NCI-H524 (cell line): ENCODE measurements at places on chromosomes 11 and 22.
A peak's percentile ranks its signal among the peaks of the same experiment; 100 is the strongest.

GRCh38 chr11:77102246-77103210 lies at the start of gene OMP:
OMP (plus strand) TSS chr11:77102840; CDS start chr11:77102840, 0 bp downstream.
- no peak for DNase-seq

DNA sequence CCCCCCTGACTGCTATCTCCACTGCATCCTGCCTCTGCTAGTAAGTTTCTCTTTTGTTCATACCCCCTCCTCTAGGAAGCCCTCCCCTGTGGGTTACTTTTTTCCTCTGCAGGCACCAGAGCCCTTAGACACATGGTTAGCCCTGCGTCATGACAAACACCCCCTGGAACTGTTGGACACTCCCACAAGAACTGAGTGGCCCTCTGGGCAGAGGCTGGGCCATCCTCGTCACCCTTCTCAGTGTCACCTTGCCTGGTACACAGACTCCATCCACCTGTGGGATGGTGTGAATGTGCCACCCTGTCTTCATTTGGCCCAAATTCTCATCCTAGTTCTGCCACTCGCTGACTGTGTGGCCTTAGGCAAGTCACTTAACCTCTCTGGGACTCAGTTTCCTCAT lies 4.1 kb upstream of the RAB3IL1 start:
- DNase-seq, result no peak

DNA sequence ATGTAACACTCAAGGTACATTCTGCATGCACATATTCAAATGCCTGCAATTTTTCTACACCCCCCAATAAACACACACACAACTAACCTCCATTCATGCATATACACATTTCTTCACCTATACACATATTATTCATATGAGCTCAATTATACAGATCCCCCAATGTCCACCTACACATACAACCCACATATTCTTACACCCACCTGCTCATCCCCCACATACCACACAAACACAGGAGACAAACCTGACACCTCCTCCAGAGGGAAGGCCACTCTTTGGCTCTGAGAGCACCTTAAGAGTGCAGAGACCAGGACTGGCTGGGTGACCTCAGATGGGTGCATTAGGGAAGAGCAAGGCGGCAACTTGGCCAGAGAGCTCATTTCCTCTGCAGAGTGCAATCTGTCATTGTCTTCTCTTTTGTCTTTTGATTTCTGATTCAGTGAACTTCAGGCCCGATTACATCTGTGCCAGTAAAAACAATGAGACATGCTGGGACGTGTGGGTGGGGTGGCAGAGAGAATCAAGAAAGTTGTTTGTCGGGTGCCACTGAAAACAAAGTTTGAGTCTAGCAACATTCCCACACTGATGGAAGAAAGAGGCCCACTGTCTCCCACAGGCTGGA lies 208.4 kb downstream of the NXPE2 start:
- DNase-seq, result no peak

GRCh38 chr11:31921081-31921480 lies 110.0 kb upstream of the PAX6 start:
- DNase-seq, result no peak

- no peak for DNase-seq
These were observed 63.8 kb downstream of the ZNRF3 start for GRCh38 chr22:28947125-28947524.

DNA sequence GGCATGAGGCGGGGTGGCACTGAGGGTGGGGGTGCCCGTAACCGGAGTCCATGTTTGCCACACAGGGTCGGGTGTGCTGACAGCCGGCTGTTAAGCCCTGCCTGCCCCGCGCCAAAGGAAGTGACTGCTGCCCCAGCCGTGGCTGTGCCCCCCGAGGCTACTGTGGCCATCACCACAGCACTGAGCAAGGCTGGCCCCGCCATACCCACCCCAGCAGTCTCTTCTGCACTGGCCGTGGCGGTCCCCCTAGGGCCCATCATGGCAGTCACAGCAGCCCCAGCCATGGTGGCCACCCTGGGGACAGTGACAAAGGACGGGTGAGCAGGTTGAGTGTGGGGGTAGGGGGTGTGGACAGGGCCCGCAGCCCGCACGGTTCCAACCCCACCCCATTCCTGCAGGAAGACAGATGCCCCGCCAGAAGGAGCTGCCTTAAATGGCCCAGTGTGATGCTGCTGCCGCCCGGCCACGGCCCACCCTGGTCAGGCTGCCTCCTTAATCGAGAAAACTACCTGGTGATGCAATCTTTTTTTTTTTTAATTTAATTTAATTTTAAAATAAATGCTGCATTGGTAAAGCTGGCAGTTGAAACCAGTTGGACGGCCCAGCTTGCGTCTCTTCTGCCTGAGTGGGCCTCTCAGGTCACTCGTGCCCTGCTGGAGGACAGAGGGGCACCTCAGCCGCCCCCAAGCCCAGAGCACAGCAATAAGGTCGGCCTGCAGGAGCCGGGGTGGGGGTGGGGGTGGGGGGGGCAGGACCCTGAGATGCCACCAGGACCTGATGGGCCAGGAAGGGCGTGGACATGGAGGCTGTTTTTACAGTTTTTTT lies 30.8 kb downstream of the SBF1 start:
- no peak for DNase-seq

- no peak for DNase-seq
These were observed 4.8 kb upstream of the FXYD2 start for GRCh38 chr11:117829369-117829725.

- no peak for DNase-seq
These were observed 11.0 kb downstream of the OR51E1 start for GRCh38 chr11:4654635-4655369.

GRCh38 chr11:64593156-64594105 lies 2.4 kb downstream of the SLC22A12 start:
- DNase-seq, result no peak

DNA sequence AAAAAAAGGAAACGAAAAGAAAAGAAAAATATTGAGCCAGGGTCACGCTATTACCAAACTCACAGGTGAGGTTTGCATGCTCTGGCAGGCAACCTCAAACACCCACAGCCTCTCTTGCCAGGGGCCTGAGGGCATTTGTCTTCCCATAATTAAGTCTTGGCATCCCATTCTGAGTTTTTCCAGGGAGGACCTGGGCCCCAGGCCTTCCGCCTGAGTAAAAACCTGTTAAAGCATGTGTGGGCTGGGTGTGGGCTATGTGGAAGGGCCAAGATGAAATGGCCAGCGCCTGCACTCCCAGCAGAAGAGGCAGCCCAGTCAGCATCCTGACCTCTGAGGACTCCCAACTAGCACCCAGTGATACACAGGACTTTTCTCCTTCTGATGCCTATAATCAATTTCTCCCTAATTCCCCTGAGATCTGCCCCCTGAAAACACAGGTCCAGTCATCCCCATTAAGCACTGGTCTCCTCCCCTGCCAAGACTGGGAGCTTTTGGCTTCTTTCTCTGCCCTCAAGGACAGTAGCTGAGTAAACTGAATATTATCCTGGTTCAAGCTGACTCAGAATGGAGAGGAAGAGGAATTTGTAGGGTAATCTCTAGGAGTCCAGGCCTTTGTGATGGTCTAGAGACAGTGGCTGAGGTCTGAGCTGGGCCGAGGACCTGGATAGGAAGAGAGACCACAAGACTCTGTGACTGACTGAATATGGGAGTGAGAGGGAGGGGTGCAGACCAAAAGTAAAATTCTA lies 35.6 kb upstream of the ACER3 start:
- DNase-seq, result no peak

- no peak for DNase-seq
These were observed 390 bp upstream of the FGF3 start for GRCh38 chr11:69819541-69820070.

GRCh38 chr11:30705913-30706675 lies 119.9 kb upstream of the MPPED2 start:
- DNase-seq, result no peak

DNA sequence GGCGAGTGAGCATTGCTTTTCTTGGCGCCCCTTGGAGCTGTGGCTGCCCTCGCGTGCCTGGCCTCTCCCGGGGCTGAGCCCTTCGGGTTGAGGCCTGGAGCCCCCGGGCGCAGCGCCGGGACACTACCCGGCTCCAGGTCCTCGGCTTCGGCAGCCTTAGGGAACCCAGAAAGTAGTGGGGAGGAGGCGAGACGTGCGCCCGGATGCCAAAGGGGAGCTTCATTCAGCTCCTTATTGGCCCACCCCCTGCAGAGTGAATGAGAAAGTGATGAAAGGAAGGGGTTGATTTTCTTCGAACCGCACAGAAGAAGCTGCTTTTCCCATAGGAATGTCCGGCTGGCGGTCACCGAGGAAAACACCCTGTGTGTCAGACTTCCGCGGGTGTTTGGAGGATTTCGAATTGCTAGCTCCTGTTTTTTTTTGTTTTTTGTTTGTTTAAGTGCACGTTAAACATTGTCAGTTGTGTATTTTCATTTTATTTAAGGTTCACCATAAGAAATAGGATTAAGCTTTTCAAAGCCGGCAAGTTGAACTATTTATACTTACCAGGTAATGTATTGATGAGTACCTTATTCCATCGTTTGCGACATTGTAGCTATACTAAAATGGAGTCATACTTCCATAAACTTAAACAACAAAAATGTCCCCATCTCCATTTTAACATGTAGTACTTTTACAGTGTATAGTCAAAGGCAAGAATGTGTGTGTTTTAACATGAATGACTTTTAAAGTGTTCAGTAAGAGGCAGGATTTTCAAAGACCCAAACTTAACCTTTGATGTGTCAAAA lies 841 bp upstream of the EIF4G2 start:
- DNase-seq, result peak; percentile 64

GRCh38 chr11:36540998-36541397 lies 26.8 kb upstream of the RAG1 start:
- DNase-seq, result peak; percentile 11

GRCh38 chr22:19043121-19044085 lies 78.8 kb downstream of the DGCR2 start:
- DNase-seq, result no peak

DNA sequence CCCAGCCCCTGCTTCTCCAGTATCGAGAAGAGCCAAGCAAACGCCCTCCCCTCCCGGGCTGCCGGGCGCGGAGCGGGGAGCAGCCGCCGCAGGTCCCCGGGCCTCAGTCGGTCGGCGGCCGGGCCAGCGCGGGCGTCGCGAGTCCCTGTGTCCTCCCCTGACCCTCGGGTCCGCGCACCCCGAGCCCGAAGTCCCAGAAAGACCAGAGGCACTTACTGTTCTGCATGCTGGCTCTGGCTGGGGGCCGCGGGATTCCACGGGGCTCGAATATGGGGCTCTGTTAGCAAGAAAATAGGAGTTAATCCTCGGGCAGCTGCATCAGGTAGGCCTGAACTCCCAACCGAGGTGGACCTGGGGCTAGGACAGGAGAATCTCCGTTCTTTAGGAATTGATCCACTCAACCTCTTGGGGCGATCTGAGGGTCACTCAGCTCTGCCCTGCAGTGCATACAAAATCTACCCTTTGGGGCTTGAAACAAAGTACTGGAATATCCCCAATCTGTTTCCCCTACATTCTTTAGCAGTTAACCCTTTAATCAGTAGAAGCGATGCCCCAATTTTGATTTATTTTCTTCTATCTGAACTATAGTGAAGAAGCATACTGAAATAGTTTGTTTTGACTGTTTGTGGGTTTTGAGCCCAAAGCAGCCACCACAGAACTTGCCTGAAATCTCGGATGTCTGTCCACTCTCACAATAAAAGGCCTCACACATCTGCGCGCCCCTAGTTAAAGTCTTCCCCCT lies 4.8 kb downstream of the PAX6 start:
- DNase-seq, result no peak

DNA sequence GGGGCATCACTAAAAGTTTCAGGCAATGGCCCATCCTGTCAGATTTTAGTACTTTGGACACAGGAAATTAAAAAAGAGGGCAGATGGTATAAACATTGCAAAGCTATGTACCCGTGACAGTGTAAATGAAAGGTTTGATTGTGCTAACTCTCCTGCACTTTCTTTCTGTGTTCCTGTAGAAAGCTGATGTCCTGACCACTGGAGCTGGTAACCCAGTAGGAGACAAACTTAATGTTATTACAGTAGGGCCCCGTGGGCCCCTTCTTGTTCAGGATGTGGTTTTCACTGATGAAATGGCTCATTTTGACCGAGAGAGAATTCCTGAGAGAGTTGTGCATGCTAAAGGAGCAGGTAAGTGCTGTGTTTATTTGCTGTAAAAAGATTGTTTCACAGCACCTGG lies 10.3 kb downstream of the CAT start:
- DNase-seq, result no peak

DNA sequence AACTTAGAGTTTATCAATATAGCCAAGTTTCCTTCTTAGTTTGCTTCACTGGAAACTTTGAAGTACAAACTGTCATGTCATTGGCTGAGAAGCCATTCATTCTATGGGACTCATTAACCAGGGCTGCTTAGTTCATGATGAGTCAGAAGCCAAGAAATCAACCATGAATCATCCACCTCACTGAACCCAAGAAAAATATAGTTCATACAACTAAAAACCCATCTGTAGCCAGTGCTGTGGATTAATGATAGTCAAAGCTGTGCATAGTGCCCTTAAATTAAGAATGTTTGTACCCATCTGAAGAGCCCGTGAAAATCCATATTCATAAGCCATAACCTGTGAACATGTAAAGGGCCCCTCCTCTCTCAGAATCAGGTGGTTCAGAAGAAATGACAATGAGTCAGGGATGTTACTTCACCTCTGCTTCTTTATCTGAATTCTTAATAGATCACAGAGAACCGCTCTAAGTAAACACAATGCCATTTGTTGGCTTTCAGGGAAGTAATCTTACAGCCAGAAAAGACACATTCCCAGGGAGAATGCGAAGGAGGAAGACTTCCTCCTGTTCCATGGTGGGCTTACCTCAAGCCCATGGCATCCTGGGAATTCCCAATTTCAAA lies 25.4 kb downstream of the MMP20 start:
- DNase-seq, result no peak

GRCh38 chr22:33400891-33401290 lies 342.7 kb upstream of the SYN3 start:
- no peak for DNase-seq

DNA sequence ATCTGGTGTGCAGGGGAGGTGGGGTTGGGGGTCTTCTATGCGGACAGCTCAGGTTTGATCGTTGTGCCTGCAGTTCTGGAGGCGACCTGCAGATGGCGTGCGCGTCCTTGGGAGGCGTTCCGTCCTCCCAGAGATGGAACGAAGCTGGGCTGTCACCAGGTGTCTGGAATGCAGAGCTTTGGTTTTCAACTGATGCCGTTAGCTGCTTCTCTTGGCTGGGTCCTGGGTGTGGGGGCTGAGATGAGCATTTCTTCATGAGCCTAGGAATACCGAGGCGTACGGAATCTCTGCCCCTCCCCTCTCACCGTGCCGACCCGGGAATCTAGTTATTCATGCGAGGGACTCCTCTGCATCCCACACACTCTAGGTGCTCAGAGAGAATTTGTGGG lies 98.6 kb downstream of the CEP164 start:
- peak; percentile 75 for DNase-seq

- DNase-seq, result no peak
These were observed 16.6 kb downstream of the KCNQ1 start for GRCh38 chr11:2461253-2461955.

GRCh38 chr11:91066456-91067047 lies 843.7 kb upstream of the CHORDC1 start:
- DNase-seq, result peak; percentile 84

GRCh38 chr11:83572581-83573496 lies 286.7 kb upstream of the CCDC90B start:
- DNase-seq, result no peak

GRCh38 chr11:129930296-129930695 lies 34.9 kb upstream of the NFRKB start:
- DNase-seq, result no peak
